ENCODE measurements at places on chromosomes 2 and 18.

DNA sequence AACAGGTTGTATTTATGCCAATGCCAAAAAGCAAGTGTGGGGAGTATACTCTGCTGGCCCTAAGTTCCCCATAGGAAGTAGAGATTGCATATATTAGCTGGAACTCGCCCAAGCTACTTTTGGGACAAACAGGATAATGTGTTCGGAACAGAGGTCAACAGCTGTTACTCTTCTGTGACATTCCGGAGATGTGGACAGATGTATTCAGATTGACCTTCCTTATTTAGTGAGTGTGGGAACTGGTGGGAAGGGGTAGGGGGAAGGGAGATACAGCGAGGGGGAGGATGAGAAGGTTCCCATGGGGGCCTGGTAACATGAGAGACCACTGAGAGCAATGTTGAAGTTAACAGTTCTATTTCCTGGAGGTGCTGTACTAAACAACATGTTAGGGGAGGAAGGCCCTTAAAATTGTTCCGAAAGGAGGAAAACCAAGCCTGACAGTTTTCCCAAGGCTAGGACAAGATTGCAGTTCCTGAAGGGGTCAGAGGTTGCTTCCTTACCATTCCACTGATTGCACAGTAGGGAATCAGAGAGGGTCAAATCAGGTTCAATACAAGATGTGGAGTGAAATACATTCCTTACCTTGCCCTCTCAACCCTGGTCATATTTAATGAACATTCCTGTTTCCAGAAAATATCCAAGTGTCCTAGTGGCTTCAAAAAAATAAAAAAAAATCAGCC lies 14.3 kb upstream of the CD28 start:
- no peak for DNase-seq

- DNase-seq, result no peak
These were observed 90.3 kb downstream of the RPRM start for GRCh38 chr2:153388246-153388645.

GRCh38 chr2:48548840-48549239 lies 18.9 kb downstream of the STON1 start:
- DNase-seq, result no peak

GRCh38 chr2:241608881-241609280 lies 28.1 kb downstream of the THAP4 start:
- DNase-seq, result no peak

DNA sequence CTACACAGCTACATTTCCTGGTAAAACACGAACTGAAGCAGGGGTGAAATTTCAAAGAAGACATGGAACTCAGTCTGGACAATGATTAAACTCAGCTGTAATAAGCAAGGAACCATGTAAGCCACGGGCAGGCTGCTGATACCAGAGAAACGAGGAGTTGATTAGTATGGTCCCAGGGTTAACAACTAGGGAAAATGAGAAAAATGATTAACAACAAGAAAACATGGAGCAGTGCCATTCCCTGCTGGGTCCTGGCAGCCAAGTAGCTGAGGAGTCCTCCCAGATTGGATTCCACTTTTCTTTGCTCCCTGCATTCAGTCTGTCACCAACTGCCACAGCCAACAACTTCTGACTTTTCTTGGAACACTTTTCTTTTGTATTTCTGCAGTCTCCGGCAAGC lies 517.0 kb upstream of the KLHL29 start:
- DNase-seq, result no peak

All from stimulated activated CD4-positive, alpha-beta T cell treated with anti-CD3 and anti-CD28 coated beads, Interleukin-1b, Interleukin-23, amount 100 ng/mL, for 48 hours (primary cell).